ENCODE measurements at places on chromosomes 1 and 21.

DNA sequence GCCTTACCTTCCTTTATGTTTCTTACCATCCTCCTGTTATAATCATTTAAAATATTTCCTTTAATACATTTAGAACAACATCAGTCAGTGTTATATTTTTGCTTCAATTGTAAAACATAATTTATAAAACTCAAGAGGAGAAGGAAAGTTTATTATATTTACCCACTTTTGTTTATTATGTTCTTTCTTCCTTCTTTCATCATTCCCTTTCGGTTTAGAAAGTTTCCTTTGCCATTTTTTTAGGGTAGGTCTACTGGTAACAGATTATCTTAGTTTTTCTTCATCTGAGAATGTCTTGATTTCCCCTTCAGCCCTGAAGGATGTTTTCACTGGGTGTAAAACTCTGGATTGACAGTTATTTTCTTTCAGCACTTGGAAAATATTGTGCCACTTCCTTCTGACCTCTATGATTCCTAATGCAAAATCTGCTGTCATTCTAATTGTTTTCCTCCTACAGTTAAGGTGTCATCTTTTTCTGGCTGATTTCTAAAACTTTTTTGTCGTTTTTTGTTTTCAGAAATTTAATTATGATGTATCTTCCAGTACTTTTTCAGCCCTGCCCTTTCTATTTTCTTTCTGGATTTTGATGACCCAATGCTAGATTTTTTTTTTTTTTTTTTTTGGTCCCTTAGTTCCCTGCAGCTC is 25.0 kb downstream of the PTPN22 start:
- no peak for DNase-seq

DNA sequence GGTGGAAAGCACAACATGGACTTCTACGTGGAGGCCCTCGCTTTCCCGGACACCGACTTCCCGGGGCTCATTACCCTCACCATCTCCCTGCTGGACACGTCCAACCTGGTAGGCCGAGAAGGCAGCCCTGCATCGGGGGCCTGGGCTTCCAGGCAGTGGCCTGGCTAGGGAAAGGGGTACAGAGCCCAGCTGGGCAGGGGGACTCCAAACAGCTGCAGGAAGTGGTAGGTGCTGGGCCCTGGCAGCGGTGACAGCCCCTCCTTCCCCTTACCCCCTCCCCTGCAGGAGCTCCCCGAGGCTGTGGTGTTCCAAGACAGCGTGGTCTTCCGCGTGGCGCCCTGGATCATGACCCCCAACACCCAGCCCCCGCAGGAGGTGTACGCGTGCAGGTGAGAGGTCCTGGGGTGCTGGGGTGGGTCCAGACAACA is 30.0 kb upstream of the PADI6 start:
- no peak for DNase-seq

DNA sequence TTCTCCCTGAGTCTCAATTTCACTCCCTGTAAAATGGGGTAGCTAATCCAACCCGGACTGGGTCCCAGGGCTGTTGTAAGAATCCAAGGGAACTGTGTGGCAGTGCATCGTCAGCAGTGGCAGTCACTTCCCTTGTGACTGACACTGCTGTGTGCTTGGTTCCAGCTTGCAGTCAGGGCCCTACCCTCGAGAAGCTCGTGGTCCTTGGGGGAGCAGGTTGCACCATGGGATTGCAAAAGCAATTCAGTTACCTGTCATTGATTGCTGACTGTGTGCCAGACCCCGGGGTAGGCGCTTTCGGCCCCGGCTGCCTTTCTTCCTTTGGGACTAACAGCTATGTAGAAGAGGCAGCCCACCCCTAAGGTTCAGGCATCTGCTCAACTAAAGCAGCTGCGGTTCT is 2.9 kb downstream of the PTPRF start:
- DNase-seq: no peak

- DNase-seq: no peak
These were observed 37.3 kb downstream of the PTAFR start for GRCh38 chr1:28139025-28139712.

DNA sequence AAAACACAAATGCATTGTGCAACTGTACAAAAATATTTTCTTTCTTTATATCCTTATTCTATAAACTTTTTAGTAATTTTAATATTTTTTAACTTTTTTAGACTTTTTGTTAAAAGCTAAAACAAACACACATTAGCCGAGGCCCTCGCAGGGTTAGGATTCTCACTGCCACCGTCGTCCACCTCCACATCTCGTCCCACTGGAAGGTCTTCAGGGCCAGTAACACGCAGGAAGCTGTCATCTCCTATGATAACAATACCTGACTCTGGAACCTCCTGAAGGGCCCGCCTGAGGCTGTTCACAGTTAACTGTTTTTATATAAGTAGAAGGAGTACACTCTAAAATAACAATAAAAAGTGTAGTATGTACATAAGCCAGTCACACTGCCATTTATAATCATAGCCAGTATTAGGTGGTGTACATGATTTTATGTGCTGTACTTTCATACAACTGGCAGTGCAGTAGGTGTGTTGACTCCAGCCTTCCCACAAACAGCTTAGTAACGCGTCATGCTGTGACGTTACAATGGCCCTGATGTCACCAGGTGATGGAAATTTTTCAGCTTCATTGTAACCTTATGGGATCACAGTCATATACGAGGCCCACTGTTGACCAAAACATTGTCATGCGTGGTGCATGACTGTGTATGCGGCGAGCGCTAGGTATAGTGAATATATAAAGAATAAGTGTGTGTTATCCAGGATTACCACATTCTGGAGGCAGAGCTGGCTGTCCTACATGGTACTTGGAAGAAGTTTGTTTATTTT is 8.8 kb downstream of the TFF2 start:
- DNase-seq: no peak

DNA sequence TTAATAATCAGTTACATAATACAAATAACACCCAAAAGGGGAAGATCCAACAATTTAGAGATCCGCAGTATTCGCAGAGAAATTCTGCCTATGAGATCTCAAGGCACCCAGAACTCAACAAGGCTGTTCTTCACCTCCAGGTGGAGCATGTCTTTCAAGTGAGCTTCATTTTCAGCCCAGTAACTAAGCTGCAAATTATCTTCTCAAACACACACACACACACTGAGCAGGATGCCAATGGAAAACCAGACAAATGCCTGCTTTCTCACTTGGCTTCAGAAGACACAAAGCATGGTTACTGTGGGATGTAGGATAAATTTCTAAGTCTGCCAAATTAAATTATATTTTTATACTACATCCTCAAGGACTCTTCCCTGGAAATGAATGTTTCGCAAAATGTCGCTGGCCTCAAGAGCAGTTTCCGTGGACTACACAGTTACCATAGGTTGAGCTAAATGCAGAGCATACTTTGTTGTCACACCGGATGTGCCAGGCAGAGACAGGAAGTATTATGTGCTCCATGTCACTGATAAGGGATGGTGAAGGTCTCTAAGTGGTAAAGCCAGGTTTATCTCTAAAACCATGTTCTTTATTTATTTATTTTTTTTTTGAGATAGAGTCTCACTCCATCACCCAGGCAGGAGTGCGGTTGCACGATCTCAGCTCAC is 30.3 kb downstream of the UBR4 start:
- DNase-seq: no peak
